ENCODE measurements at places on chromosomes 3 and 15.

DNA sequence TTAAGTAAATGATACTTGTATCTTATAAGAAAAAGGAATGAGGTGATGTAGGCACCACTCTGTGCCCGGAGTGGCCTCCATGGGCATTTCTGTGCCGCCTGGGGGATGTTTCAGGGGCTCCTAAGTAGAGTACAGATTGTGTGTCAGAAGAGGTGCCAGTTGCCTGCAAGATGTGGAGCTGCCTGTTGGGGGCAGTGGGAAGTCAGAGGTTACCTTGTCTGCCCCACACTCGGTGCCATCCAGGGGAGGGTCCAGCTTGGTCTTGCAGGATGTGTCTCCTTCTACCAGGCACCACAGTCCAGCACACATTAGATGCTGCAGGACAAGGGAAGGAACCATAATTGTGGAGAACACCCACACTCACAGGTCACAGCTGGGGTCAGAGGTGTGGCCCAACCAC, 208.8 kb downstream of the ADAMTS17 start:
- no peak for DNase-seq

DNA sequence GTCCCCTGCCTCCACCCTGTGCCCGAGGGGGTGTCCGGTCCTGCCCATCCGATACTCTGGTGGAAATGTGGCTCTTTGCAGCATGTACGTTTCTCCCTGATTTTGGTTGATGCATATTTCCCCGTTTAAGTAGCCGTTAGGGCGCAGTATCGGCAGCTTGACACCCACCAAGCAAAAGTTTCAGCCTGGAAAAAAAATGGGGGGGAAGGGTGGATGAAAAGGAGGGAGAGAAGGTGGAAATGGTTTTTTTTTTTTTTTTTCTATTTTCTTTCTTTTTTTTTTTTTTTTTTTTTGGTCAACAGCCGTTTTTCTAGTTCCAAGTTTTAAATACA, 1.3 kb downstream of the RAP2B start:
- DNase-seq: peak; percentile 9

DNA sequence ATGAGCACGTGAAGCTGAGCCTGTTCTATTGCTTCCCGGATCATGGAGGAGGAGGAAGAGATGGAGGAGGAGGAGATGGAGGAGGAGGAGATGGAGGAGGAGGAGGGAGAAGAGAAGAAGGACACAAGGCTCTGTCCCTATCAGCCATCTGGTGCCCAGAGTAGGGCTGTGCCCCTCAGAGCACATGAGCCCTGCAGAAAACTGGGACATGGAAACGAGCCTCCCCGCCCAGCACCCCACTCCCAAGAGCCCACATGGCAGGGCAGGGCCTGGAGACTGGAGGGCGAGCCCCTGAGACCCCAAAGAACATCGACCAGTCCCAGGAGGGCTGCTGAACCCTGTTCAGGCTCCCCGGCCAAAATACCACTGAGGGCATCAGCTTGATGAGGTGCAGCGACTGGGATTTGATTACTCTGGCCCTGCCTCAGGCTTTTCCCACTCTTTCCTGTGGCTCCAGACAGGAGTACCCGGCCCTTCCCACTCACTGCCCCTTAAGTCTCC, 285.6 kb downstream of the UACA start:
- no peak for DNase-seq

DNA sequence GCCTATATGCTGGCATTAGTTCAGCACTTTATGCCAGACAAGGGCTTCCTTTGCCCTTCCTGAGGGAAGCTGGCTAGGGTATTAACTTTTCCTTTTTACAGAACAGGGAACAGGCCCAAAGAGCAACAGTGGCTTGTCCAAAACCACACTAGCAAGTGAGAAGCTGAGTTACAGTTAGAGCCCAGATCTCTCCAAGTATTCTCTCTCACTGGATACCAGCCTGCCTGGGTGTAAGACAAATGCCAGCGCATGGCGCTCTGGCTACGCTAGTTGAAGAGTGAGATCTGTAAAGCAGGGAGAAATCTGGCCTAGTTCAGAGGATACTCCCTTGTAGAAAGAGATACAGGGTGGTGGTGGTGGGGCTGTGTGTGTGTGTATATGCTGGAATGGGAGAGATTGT, 38.4 kb downstream of the RAB11A start:
- no peak for DNase-seq

DNA sequence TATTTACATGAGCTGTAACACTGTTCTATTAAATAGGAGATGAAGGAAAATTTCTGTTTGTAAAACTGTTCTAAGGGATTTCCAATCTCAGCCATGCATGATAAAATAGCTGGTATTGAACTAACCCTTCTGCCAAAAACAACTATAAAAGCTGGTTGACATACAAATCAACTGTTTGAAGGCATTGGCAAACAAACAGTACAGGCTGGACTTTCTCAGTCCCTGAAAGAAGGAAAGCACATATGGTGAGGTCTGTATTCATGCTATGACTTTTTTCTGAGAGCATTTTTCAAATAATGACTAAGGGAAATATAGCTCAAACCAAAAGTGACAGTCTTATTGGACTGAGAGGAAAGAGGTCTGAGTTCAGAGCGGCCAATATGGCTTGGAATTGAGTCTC, 117.0 kb upstream of the CCDC54 start:
- DNase-seq: no peak

- DNase-seq: no peak
Observed at GRCh38 chr3:195096053-195096452, 174.9 kb downstream of the XXYLT1 start.

GRCh38 chr3:85003479-85003878, 44.7 kb downstream of the CADM2 start:
- no peak for DNase-seq

DNA sequence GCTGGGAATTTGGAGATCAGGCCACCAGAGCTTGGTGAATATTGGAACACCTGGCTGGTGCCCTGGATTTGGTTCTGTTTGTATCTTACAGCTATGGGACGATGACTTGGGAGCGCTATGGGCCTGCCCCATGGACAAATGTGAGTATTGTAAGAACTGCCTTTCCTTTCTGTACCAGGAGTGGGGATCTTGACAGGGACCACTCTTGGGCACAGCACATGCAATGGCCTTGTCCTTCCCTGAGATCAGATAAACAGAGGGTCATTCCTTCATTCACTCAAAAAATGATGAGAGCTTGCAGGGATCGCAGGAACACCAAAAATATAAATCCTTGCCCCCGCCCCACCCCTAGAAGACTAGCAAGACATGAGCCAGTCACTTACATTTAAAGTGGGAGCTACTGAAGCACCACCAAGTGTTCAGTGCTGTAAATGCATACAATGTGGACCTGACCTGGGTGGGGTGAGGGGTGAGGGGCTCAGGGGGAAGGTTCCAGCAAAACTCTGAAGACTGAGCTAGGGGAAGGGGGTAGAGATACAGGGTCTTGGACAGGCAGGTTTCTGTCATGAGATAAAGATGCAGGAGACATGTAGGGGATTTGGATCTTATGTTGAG, 2.7 kb upstream of the CRELD1 start:
- DNase-seq: no peak

DNA sequence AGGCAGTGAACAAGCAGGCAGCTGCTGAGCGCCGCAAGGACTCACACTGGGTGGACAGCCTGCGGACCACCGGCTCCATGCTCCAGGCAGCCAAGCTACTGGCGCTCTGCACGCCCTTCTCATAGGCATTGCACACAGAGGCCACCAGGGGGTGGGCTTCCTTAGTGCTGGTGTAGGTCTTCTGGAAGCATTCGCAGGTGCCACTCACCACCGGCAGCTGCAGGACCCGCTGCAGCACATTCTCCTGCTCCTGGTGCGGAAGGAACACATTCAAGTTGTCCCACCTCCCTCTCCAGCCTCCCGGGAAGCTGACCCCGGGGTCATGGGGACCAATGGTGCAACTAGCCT, 6.0 kb downstream of the PLIN1 start:
- DNase-seq: no peak

DNA sequence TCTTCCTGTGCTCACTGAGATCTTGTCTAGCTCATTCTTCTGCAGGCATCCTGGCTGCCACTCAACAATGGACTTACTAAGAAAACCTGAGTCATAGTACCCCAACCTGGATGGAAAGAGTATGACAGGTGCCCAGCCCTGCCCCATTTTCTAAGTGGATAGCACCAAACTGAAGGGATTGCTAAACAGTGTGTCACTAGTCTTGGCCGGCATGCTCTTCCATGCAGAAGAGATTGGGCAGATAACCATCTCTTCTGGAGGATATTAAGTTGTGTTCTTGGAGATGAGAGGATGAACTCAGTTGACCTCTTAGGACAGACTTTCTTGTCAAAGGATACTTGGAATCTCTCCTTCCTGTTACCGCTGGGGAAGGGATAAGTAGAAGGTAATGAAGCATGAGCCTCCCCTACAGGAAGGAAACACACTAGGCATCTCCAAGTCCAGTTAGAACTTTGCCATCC, 797.5 kb downstream of the AGBL1 start:
- no peak for DNase-seq
